Stromal cell of bone marrow (primary cell): ENCODE measurements at places on chromosomes 5 and 9.

DNA sequence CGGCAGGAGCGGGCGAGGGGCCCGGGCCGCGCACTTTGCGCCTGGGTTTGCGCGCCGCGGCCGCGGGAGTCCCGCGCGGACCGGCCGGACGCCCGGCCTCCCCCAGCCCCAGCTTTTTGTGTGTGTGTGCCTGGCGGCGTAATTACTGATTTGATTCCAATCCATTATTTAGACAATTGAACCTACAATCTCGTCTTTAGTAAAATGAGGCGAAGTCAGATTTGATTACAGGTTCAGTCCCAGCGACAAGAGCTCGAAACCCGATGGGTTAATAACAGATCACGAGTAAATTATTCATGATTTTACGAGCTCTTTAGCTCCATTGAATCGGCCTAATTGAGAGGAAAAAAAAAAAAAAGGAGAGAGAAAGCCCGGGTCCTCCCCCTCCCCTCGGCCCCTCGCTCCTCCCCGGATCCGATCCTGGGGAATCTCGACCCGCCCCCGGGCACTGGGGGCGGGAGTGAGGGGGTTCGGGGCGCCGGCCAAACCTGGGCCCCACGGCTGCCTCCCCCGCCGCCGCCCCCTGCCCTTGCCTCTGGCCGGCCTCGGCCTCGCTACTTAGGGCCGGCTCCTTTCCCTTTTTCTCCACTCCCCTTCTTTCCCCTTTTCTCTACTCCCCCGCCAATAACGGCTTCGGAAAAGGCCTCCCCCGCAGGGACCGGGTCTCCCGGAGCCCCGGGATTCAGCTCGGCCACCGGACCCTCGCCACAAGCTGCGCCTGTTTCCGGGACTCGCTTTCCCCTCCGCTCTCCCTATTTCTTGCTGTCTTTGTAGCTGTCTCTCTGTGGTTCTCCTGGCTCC is 6.6 kb downstream of the LHX2 start:
- no peak for DNase-seq

DNA sequence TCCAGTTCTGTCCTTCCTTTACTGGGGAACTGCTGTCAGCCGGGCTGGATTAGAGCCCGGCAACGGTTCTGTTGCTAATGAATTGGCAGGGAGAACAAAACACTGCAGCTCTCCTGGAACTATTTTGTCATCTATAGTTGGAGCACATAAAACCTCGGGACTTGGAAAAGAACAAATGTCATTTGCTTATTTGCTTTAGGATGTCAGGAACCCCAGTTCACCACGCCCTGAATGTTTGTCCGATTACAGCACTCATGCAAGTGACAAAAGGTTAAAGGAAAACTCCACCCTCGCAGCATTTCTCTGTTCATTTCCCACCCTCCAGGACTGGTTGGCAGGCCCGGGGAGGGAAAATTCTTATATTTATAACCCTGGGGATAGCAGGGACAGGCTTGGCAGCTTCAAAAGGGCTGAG is 66.4 kb upstream of the PLPP1 start:
- DNase-seq, result peak; percentile 81

- no peak for DNase-seq
Observed at GRCh38 chr9:119304555-119304954, 64.7 kb downstream of the BRINP1 start.

DNA sequence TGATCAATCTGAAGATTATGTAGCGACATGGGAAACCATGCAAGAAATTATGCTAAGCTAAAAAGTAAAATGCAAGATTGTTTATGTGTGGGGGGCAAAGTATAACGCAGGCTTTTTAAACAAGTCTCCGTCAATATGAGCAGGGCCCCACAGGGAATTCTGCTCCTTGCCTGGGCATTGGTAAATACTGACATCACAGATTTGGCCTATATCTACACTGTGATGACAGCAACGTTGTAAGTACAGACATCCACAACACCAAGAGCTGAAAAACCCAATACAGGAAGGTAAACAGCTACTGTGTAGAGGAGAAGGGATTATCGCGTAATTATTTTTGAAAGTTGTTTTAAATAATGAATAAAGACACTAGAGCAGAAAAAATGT is 74.5 kb upstream of the SLC25A51 start:
- DNase-seq, result no peak

DNA sequence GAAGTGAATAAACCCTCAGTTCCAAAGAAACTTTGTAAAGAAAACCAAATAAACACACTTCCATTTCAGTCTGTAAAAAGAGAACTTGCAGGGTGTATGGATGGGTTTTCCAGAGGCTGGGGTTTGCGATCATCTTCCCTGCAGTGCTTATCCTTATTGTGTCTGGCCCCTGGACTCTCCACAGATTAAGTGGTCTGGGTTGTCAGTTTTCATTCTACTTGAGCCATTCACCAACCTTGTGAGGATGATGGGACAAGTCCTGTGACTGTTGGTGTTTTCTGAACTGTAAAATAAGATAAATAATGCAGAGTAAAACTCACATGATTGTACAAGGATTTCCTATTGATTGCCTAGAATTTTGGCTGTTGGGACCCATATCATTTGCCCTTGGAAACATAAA is 166.1 kb upstream of the MOCS2 start:
- DNase-seq, result no peak

DNA sequence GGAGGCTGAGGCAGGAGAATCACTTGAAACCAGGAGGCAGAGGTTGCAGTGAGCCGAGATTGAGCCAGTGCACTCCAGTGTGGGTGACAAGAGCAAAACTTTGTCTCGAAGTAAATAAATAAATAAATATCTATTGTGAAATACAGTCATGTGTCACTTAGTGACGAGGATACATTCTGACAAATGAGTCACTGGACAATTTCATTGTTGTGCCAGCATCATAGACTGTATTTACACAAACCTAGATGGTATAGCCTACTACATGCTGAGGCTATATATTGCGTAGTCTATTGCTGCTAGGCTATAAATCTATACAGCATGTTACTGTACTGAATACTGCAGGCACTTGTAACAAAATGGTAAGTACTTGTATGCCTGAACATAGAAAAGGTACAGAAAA is 61.1 kb upstream of the CCL21 start:
- no peak for DNase-seq

GRCh38 chr5:181260720-181261319 is at the start of gene TRIM52:
Gene TRIM52, minus strand, starts transcription at chr5:181261143. Its CDS starts 330 bp downstream, at chr5:181260813.
- DNase-seq, result peak; percentile 83

DNA sequence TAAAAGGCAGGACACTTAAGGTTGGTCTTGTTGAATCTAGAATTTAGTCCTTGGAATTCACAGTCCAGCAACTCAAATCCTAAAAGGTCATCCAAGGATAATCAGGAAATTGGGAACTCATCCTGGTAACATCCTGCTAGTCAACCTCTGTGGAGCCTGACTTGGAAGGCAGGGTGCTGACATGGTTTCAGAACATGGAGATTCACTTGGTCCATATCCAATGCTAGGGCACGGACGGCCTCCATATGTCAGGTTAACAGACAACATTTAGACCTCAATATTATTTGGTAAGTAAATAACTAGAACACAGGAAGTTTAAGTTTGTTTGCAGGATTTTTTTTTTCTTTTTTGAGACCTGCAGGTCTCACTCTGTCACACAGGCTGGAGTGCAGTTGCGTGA is 783 bp upstream of the DNAH5 start:
- DNase-seq, result no peak

DNA sequence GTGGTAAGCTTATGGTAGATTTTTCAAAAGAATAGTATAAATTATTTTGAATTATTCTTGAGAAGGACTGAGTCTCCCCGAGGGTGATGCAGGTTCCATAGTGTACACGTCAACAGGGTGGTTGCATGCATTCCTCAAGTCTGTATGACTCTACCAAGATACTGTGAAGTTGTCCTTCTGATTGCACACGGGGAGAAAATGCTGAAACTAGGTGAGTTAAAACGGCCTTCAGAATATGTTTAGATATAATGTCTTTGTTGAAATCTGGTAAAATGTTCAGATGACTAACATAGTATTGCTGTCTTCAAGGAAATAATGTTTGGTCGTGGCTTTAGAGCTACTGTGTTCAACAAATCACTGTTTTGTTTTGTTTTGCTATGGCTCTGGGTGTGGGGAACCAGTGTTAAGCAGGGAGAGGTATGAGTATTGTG is 22.4 kb upstream of the TNFAIP8 start:
- no peak for DNase-seq

DNA sequence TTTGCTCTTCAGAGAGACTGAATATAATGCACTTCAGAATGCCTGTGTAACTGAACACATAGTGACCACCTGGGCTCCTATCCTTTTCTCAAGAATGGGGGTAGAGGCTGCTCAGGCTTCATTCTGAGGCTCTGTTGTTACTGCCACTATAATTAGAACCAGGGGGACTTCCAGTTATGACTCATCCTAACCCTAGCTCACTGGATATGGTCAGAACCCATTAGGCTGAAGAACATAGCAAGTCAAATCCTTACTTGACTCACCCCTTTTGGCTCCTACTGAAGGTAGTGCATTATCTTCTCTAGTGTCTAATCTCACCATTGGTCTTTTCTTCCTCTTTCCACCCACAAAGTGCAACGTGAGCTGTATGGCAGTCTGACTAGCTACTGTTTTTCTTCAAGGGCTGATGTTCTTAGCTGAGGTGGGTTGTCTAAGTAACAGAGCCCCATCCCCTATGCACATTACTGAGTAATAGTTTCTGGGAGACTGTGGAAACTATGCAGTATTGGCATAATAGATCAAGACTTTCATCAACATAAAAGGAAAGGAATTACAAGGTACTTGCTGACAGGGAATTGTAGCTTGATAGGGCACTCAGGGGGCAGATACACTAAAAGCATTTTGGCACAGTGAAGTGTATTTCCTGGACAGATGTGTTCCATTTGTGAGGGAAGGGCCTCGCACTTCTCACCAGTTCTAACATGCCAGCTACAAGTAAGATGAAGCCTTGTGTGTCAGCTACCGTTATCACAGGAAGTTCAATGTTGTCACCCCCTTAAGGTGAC is 431.0 kb upstream of the MEF2C start:
- peak; percentile 81 for DNase-seq

GRCh38 chr9:125426926-125427325 is 165.3 kb downstream of the GAPVD1 start:
- no peak for DNase-seq

- DNase-seq, result no peak
Observed at GRCh38 chr9:87359958-87360601, 137.6 kb upstream of the DAPK1 start.

- no peak for DNase-seq
Observed at GRCh38 chr9:1804128-1804865, 210.8 kb upstream of the SMARCA2 start.
